Fibroblast of mammary gland (primary cell): ENCODE measurements at places on chromosomes 4 and X.

GRCh38 chr4:110196871-110197528 lies 1.4 kb downstream of the ELOVL6 start:
- peak; percentile 23 for DNase-seq

DNA sequence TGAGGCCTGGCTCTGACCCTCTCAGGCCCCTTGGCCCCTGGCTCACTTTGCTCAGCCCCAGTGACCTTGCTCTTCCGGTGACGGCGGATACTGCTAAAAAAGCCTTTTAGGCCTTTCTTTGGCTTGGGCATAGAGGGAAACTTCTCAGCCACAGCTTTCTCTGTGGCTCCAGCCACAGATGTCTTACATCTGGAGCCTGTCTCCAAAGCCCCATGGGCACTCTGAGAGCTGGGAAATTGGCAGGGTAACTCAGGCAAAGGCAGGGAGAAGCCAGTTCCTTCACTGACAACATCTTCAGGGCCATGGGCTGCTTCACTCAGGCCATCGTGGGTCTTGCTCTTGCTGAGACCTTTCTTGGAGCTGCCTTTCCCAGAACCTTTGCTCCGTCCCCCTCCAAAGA lies 12.8 kb downstream of the AMER1 start:
- DNase-seq, result no peak

GRCh38 chrX:38402118-38402517 lies 49.7 kb downstream of the OTC start:
- no peak for DNase-seq

DNA sequence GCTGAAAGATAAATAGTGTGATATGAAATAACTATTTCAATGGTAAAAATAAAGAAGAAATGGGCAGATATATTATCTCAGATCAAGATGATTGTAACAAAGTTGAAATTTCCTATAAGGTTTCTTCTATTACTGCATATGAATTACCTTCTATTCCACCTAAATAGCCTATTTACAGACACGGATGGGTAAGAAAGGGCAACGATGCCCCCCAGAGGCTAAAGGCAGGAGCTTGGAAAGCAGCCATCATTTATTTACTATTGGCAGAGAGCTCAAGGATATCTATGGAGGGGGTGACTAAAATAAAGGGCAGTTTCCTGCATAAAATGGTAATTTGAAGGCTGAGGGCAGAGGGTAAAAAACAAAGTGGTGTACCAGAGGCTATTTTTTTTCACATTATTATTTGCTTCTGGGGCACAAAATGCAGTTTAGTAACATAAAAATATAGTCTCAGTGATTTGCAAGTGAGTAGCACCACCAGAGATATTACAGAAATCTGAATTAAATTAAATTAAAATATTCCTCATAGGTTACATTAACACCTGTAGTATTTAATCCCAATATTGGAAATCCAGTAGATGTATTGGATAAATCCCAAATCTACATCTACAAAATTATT lies 123.1 kb downstream of the BTC start:
- DNase-seq, result peak; percentile 86

DNA sequence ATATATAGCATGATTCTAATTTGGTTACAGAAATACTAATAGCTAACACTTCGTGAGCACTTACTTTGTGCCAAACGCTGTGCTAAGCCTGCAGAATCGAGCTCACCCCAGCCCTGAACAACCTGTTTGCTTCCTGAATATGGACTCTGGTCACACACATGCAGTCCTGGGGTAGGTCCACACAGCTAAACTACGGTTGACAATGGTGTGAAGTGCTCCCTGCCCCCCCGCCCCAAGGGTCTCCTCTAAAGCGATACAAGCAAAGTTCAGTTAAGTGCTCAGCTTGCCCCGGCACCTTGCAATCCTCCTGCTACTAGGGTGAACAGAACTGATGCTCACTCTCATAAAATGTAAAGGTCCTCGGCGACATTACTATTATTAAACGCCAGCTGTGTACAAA lies 879 bp downstream of the FOXP3 start:
- DNase-seq, result no peak

DNA sequence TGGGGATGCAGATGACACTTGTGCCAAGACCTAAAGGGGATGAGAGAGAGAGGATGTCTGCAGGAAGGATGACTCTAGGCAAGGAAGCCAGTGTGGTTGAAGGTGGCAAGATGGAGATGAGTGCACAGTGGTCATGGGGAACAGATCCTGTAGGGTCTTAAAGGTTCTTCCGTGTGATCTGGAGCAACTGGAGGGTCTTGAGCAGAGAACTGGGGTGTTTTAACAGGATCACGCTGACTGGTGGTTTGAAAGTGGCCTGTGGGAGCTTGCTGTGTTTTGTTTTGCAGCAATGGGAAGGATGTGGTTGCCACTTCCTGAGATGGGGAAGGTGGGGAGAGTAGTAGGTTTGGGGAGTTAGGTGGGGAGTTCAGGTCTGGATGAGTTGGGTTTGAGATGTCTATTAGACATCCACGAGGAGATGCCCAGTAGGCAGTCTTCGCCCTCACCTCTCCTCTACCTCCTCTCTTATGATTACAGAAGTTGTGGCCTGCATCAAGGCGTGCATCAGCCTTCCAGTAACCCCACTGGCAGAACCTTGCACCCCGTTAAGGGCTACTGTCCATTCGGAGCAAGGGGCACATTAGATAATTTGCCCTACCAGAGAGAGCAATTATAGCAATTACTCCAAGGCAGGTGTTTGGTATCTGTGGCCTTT lies 1.4 kb upstream of the STBD1 start:
- no peak for DNase-seq

DNA sequence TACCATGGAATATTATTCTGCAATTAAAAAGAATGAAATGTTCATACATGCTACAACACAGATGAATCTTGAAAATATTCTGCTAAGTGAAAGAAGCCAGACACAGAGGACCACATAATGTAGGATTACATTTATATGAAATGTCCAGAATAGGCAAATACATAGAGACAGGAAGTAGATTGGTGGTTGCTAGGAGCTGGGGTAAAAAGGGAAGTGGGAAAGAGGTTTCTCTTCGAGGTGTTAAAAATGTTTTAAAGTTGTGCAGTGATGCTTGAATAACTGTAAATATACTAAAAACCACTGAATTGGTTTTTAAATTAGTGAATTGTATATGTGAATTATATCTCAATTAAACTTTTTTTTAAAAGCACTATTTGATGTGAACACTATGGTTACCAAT lies 3.6 kb upstream of the NXT2 start:
- DNase-seq, result no peak

DNA sequence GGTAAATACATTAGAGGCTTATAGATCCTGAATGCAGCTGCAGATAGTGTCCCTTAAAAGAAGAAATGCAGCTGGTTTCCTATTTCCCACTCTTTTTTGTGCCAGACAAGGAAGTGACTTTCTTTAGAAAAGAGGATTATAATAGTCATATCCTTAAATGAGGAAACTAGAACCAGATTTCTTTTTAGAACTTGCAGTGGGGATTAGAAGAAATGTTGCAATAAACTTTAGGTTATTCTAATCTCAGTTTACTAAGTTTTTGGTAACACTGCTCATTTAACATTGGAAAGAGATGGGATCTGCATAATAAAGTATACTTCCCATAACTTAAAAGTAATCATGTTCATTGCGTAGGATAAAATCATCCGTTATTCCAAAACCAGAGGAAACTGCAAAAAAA lies 101.9 kb downstream of the SLIT2 start:
- no peak for DNase-seq

DNA sequence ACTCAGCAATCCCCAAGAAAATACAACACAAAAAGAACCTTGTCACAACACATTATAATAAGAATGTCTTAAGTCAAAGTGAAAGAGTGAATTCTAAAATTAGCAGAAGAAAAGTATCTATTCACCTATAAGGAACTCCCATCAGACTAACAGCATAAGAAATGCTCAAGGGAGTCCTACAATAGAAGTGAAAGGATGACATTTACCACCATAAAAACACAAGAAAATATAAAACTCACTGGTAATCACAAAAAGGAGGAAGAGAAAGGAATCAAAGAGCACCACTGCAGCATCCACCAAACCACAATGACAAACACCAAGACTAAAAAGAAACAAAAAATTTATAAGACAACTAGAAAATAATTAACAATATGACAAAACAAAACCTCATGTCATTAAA lies 257.0 kb upstream of the AGTR2 start:
- no peak for DNase-seq

DNA sequence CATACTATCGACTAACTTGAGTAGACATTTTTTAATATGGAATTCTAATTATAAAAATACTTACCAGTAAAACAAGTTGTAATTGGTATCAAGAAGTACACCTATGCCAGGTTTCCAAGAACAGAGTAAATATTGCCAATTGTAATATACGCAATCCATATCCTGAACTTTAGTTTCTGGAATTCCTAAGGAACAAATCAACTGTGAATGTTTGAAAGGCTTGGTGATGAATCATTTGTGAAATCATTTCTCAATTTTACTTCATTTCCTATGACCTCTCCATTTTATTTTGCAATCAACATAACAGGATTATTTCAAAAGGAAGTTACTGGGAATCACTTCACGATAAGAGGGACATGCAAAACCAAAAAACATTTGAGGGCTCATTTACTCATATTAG lies 3.7 kb downstream of the IL13RA2 start:
- DNase-seq, result peak; percentile 51

DNA sequence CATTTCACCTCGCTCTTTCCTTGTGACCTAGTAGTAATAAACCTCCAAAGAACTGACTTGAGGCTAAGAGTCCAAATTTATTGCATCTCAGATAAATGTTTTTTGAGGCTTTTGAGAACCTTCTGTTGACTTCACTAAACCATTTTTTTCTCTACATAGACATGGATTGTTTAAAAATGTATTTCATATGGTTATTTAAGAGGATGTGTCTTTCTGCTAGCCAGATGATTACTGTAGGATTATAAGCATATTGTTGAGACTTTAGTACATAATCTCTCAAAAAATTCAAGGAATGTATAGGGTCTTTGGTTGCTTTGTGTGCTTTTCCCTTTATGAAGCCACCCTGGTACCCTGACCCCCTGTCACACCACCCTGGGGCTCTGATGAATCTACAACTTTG lies 44.8 kb downstream of the ATXN3L start:
- no peak for DNase-seq

GRCh38 chr4:41324861-41325260 lies 68.1 kb downstream of the UCHL1 start:
- DNase-seq, result no peak

DNA sequence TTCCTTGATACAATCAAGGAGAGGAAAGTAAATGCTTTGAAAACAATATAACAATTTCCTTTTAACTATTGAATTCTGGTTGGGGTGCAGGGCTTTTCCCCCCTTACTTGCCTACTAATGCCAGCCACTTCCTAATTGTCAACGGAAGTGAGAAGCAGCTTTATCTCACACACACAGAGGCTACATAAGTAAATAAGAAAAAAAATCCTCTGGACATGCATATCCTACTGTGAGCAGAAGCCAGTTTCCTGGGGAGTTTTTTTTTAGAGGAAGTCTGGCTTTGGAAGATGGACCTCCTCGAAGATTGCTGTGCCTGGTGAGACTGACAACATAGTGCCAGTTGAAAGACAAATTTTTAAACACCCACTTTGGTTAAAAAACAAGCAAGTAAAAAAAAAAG lies 180.6 kb downstream of the OPHN1 start:
- no peak for DNase-seq

DNA sequence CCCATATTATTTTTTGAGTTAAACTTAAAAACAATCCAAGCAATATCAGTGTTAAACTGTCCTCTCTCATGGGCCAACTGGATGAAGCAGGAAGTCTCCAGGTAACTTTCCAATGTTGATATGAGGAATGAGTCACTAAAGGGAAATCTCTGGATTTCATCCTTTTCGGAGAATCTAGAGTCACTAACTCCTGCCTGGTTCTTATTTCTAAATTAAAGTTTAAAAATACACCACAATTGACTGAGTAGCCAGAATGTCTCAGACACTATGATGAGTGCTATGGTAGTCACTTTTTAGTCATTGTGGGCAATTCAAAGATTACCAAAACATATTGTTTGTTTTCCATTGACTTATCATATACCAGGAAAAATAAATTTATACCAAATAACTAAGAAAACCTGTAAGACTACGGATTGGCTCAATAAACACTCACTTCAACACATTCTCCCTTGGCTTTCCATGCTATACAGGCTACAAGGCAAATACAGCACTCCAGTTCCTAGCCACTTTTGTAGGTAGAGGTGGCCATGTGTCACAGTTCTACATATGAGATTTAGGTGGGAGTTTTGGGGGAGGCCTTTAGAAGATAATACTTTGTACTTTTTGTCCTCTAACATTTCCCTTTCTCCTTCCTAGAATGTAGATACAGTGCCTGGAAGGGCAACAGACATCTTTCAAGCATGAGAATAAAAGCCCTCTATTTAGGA lies 8.6 kb downstream of the SLC9B2 start:
- DNase-seq, result peak; percentile 58

GRCh38 chr4:124184792-124185191 lies 527.7 kb downstream of the ANKRD50 start:
- DNase-seq, result no peak

DNA sequence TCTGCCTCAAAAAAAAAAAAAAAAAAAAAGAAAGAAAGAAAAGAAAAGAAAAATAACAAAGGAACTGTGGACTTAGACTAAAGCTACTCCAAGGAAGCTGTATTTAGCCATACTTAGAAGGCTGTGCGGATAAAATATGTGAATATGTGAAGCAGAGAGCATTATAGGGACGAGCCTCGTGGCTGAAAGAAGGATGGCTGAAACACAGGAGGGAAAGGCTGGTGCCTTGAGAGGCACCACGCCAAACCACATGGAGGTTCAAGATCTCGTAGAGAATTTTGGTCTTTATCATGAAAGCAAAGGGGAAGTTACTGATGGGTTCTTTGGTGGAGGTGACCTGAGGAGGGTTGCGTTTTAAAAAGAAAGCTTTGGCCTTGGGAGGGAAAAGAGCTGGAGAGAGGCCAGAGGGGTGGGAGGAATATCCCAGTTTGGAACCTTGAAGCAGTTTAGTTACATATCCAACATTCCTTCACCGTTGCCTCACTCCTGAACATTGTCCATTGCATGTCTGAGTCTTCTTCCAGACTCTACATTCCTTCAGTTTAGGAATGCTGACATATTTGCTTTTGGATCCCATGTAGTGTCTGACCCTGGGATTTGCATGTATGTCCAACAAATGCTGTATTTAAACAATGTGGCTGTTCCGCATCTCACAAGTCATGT lies 82.5 kb downstream of the CPE start:
- DNase-seq, result peak; percentile 71

GRCh38 chrX:133081990-133082389 lies 14.9 kb downstream of the USP26 start:
- DNase-seq, result no peak

GRCh38 chr4:174387143-174387542 lies 103.4 kb downstream of the CEP44 start:
- no peak for DNase-seq
